IMR-90 (cell line): ENCODE measurements at places on chromosomes 3 and 15. TPM values are rescaled to one million over a fixed set of nuclear protein-coding genes. Genes with fewer than 3 reads are reported as not detected.

- DNase-seq = no peak
Measured at GRCh38 chr3:82012775-82013174, 251.3 kb upstream of the GBE1 start.

DNA sequence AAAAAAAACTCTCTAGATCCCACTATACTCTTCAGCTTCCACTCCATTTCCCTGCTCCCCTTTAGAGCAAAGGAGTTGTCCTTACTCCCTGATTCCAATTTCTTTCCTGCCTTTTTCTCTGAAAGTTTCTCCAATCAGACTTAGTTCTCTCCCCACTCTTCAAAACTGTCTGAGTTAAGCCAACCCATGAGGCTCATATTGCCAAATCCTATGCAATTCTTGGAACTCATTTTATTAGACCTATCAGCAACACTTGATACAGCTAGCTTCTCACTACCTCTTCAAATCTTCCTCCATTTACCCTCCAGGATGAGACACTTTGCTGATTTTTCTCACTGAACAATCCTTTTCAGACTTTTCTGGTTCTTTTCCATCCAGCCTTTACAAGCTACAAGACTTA lies 233.1 kb downstream of the THRB start:
- no peak for DNase-seq

GRCh38 chr15:94231723-94232468 lies 535 bp downstream of the MCTP2 start:
- no peak for DNase-seq

GRCh38 chr15:28983432-28984311 lies 97.9 kb downstream of the APBA2 start:
- DNase-seq = no peak

DNA sequence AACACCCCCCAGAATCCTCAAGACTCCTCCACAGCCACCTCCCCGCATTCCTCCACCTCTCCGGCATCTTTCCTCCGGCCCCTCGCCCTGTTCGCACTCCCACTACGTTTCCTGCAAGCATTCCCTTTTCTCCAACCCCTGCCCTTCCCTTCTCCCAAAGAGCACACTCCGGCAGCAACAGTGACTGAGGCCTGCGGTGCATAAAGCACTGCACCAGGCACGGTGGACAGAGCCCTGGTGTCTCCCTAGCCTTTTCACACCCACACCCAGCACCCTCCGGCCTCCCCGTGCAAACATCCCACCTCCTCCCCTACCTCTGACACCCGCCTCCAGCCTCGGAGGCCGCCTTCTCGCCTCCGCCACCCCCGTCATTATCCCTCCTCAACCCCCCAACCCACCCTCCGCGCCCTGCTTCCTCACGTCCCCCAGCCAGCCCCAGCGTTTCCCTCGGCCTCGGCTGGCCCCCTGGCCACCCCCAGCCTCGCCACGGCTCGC lies 577 bp downstream of the ZNF148 start:
- DNase-seq = peak; percentile 38

MYO5A gene
- 65.3 and 69.2 TPM in 2 replicates for total RNA-seq

FSD2 gene
- not detected in 2 replicates for total RNA-seq

SLC28A2 gene
- total RNA-seq = not detected in 2 replicates
